ENCODE measurements at places on chromosomes 12 and 14.
A peak's percentile ranks its signal among the peaks of the same experiment; 100 is the strongest.

DNA sequence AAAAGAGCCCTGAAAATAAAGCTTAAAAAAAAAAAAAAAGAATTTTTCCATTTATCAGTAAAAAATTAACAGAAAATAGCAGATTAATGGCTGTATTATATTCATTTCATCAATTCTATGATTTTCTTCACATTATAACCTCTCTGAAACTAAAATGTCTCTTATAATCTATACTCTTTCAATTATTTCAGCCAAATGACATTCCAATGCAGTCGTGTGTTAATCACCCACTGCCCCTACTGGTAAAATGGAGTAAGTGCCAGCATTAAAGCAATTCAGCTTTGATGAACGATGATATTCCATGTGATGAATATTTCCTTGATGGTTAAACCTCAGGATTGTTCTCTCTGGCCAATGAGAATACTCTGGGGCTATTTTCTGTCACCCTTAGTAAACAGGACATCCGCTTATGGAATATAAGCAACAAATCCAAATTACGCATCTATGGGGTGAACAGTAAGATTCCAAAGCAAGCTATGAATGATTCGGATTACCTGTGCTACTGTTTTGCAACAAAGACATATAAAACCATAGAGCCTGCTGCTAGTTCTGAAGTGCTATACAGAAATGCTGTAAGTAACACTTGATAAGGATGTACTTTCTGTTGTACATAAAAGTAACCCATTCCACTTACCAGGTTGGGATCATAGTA lies 20.3 kb upstream of the SYCP3 start:
- peak; percentile 8 for DNase-seq

- peak; percentile 19 for DNase-seq
These were observed 52.4 kb downstream of the MON2 start for GRCh38 chr12:62519043-62519442.

DNA sequence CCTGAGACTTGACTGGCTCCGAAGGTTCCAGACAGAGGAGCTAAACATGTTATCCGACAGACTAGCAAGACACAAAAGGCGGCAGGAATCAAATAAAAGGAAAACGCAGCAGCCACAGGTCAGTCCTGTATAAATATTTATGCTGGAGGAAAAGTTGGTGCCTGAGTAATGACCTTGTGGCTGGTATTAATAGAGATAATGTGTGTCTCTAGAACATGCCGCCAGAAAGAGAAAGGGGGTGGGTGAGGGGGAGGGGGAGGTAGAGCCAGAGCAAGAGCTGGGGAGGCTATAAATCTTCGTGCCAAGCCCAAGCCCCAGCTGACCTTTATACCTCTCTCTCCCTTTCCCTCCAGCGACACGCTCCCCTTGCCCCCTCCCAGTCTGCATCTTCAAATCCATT lies 590.4 kb downstream of the MED13L start:
- no peak for DNase-seq

GRCh38 chr14:75340921-75341320 lies 62.3 kb downstream of the FOS start:
- DNase-seq, result no peak

DNA sequence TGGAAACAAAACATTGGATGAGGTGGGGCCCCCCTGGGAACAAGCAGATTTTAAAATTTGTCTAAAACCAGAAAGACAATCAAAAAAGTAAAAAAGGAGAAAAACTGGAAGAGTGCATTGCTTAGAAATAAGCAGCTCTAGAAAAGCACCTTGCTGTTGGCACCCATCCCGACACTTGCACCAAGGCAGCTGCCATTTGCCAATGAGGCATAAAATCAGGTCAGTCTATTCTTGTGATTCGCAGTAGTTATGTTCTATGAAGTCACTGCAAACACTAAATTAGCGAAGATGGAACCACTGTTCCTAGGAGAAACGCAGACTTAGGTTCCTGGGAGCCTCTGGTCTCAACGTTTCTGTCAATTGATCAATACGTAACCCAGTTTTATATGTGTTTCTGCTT lies 16.2 kb downstream of the VPS33A start:
- no peak for DNase-seq

DNA sequence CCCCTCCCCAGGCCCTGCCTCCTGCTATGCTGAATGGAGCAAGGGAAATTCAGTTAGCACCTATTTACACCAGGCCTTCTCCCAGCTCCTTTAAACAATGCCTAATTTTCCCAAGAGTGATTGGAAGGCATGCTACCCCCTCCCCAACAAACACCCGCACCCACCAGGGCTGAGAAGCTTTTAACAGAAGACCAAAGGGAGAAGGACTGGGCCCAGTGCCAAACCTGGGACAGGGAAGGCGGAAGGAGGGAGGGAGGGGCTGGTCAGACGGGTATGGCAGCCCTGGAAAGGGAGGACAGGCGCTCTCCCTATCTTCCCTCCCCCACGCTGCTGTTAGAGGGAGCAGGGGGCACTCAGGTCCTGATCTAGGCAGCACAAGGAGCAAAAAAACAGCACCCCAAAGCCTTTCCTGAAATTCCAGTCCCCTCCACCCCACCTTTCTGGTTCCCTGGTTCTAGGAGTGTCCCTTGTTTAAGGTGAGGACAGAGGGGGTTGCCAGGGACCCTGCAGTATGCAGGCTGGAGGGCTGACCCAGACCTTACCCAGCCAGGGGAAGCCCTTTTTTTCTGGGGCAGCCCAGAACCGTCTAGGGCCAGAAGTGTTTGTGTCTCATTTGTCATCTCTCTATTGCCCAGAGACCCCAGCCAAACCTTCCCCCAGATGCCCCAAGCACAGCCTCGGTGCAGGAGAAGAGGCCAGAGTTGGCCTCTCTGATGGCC lies 2.4 kb upstream of the KRT8 start:
- no peak for DNase-seq

DNA sequence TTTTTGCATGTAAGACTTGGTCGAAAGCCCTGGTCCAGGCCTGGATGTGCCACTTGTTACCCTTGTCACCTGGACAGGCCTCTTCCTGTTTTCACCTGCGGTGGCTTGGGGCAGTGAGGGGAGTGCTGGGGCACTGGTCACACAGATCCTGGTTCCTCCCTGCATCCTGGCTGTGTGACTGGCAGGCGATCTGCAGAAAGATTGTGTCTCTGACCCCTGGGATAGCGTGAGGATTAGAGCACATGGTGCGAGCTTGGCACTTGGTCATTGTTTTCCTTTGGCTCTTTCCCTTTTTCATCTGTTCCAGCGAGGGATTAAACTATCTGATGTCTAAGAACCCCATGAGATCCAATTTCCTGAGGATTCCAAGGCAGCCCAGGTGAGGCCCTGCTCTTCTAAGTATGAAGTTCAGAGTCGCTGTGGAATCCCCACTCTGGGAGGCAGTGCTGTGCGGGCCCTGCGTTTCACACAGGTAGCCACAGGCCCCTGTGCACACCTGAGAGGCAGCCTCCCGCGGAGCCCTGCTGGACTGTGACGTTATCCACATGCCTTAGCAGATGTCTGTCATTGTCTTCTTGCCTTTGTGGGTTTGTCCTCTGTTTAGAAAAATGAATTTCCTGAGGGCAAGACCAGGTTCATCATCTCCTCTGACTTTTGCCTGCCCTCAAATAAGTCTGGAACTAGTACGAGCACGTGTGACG lies 288.4 kb downstream of the CACNA1C start:
- DNase-seq, result no peak

DNA sequence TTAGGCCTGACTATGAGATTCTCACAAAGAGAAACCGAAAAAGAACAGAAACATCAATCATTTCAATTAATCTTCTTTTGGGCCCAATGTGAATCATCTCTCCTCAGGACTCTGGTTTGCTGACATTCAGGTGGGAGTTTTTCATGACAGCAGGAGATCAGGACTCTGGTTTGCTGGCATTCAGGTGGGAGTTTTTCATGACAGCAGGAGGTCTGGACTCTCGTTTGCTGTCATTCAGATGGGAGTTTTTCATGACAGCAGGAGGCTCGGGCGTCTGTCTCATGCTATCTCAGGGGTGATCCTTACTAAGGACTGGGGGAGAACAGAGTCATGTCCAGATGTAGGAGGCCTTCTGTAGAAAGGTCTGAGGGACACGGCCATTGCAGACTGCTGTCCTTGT lies 40.1 kb upstream of the PARP11 start:
- DNase-seq, result peak; percentile 71

GRCh38 chr12:120483621-120484020 lies 12.3 kb upstream of the DYNLL1 start:
- DNase-seq, result no peak

DNA sequence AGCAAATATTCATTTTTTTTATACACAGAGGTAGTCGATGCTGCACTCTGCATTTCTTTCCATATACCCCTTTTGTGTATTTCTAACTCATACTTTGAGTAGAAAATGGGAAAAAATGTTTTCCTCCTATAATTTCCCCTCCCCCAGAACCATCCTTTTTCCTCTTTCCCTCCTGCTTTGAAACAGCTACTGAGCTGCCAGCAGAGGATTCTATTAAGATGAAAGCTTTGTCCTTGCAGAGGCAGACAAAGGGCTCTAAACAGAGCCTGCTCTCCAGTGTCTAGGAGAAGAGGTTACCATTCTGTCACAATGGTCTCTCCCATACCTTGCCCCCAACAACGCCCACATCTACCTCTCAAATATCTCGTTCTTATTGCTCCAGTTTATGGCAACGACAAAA lies 74.6 kb upstream of the OSBPL8 start:
- no peak for DNase-seq

GRCh38 chr14:54509546-54510501 lies at the start of gene CGRRF1:
Gene CGRRF1, plus strand, starts transcription at chr14:54509906. Its CDS starts 54 bp downstream, at chr14:54509960.
- DNase-seq, result peak; percentile 99

- no peak for DNase-seq
These were observed 203.7 kb upstream of the SSTR1 start for GRCh38 chr14:38003746-38004609.

- DNase-seq, result no peak
These were observed 156.0 kb downstream of the MED13L start for GRCh38 chr12:116121453-116121871.

DNA sequence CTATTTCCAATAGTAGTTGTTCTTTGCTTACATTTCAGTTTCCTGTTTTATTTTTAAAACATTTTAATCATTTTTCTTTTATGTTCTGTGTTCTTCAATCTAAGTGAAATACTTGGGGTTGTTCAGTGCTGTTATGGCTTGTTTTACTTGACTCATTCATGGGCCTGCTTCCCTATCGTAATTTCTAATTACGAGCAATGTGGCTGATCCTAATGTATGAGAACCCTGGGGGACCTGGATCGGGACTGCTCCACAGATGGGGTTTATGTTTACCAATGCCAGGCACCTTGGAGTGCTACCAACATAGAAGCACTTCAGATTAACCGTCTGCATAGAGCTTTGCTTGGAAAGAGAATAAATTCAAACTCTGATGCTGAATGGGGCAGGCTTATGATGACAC lies 29.8 kb downstream of the TECPR2 start:
- no peak for DNase-seq

DNA sequence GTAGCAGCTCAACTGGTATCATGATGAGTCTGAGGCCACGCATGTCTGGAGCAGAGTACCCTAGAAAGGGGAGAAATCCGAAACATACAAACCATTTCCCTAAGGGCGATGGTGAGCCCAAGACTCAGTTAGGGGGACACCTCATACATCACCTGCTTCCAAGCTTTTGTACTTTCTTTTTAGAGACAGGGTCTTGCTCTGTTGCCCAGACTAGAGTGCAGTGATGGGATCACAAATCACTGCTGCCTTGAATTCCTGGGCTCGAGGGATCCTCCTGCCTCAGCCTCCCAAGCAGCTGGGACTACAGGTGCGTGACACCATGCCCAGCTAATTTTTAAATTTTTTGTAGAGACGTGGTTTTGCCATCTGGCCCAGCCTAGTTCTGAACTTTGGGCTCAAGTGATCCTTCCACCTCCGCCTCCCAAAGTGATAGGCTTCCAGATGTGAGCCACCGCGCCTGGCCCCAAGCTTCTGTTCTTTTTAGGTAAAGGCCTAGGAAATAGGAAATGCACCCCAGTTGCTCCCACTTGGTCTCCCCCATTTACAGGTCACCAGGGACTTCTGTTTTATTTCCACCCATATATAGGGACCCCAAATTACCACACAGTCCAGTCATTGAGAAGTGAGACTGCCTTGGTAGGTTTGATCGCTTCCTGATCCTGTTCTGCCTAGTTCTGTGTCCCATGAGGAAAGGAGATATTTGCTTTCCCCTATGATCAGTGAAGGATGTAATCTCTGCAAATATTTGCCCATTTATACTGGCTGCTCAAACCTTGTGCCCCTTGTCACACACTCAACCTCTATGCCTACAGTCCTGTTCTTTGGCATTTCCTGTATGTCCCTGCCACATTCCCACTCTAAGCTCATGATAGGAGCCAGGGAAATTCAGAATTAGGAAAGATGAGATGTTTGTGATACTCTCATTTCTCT lies at the start of gene APOF:
APOF (minus strand) TSS at position 728 of the 930 bp plus-strand sequence; CDS start at position 616, 112 bp downstream.
- no peak for DNase-seq

- peak; percentile 70 for DNase-seq
These were observed 39.8 kb downstream of the GPR135 start for GRCh38 chr14:59425322-59425935.

GRCh38 chr14:75306927-75307699 lies 28.5 kb downstream of the FOS start:
- no peak for DNase-seq

All from renal pelvis (tissue), 12 donors.